ENCODE measurements at places on chromosomes 16 and 17.
A peak's percentile ranks its signal among the peaks of the same experiment; 100 is the strongest.

GRCh38 chr17:81011951-81012350, 20.3 kb downstream of the CHMP6 start:
- DNase-seq: no peak

DNA sequence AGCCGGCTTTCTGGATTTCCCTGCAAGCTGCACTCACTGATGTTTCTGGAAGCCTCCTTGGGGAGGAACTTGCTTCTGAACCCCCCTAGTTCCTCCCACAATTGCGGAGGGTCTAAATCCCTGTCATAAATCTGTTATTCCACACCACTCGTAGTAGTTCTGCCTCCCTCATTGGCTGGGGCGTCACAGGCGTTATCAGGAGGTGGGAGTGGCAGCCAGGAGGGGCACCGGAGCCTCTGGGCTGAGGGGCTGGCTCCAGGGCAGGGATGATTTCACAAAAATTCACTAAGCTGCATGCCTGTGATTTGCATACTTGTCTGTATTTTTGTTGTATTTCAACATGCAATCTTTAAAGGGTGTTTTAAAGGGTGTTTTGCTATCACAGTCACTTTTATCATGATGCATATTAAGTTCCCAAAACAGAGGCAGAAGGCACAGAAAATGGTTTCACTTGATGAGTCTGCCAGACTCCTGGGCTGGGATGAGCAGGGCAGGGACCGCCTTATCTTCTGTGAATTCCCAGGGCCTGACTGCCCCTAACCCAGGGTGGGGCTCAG, 176.2 kb upstream of the FOXF1 start:
- DNase-seq: no peak

DNA sequence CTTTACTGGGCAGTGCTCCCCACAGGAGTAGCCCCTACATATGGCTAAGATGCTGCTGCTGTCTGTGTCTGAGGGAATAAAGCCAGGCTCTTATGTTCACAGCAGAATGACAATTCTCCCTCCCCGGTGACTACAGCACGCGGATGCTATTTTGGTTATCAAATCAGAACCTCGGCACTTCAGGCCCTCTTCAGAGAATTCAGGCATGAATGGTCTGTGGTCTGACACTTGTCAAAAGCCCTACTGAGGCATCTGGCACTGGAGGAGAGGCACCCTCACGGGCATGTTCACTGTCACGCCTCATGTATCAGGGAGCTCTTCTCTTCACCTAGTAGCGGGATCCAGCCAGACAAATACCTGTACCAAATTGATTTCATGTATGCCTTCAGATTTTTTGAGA, 30.4 kb downstream of the KIAA0513 start:
- no peak for DNase-seq

- DNase-seq: no peak
Observed at GRCh38 chr17:32852811-32853210, 24.1 kb downstream of the MYO1D start.

DNA sequence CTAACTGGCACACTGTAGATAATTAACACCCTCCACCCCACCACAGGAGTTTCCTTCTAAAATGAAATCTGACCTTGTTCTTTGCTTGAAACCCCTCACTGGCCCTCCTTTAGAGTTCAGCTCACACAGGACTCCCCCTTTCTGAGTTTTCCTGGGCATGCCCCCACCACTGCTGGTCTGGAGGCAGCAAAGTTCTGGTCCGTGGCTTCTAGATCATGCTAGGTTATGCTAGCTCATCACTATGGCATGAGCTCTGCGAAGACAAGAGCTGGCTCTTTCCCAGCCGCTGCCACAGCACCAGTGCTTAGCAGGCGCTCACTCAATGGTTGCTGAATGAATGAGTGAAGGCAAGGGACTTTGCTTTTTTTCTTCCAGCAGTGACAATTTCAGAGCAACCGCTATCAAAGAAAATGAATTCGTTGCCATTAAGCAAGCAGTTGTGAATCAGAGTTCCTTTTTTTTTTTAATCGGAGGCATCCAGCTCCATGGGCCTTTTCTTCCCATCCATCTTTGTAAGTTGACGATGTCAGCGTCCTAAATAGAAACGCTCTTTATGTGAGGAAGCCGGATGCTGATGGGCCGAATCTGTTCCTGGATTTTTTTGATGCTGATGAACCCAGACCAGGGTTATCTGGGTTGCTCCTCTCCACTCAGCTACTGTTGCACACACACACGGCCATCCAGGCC, 80.8 kb upstream of the NOL11 start:
- no peak for DNase-seq

- no peak for DNase-seq
Observed at GRCh38 chr17:77644181-77645071, 314.1 kb upstream of the TNRC6C start.

DNA sequence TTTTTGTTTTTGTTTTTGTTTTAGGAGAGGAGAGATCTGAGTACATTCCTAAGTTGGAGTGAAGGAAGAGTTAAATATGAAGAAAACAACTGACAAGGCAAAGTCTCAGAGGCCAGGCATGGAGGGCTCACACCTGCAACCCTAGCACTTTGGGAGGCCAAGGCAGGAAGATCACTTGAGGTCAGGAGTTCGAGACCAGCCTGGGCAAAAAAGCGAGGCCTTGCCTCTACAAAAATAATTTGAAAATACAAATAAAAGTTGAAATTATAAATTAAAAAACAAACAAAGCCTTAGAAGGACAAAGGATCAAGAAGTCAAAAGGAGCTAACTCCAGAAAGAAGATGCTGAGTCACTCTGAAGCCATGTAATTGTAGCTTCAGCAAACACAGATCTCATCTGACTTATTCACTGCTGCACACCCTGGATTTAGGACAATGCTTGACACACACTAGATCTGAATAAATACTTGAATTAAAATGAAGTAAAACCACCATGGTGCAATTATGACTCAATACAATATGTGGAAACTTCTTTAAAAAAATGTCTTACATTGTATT, 9.1 kb downstream of the CEP20 start:
- DNase-seq: peak; percentile 8

GRCh38 chr17:74566132-74566753, 1.1 kb downstream of the CD300H start:
- peak; percentile 5 for DNase-seq

- DNase-seq: no peak
Observed at GRCh38 chr17:63682441-63682840, 17.5 kb downstream of the LIMD2 start.

DNA sequence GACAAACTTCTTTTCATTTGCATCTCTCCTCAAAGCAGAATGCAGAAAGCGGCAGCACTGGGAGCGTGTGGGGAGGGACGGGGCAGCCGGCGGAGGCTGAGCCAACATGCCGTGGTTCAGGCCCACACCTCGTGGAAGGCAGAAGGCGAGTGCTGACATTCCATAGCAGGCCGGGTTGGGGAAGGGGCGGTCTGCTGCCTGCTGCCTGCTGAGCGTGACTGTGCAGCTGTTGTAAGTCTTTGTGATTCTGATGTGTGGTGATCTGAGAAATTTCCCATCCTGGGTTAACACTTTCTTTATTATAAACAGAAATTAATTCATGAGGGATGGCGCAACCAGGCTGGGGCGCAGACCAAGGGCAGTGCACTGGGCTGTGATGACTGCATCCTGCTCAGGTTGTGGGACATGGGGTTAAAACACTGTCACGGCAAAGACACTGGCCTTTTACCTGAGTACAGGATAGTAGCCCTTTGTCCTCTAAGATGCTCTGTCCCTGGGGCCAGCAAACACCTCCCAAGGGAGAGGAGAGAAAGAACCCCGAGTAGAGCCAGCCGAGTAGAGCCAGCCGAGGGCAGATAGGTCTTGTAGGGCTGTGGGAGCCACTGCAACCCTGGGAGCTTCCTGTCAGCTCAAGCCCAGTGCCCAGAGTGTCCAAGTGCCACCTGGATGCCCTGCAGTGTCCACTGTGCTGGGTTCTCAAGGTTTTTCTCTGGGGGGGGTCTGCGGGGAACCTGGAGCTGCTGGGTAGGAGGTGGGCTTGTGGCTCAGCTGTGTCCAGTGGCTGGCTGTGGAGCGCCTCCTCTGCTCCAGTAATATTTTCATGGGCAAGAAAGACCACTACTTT, 8.8 kb upstream of the DNASE1 start:
- peak; percentile 30 for DNase-seq

DNA sequence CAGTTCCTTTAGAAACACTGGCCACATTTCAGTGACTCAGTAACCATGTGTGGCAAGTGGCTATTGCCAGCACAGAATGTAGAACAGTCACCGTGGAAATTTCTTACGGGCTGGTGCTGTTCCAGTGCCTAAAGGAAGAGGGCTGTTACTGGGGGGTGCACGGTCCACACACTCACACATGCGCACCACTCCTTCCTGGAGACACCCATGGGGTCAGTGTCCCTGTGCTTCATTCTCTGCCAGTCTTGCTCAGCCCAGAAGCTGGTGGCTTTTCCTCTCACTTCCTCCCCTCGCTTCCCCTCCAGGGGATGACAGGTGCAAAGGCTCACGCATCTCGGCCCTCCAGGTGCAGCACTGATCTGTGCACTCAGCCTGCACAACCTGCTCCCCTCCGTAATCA, 115.6 kb downstream of the CCDC182 start:
- no peak for DNase-seq

DNA sequence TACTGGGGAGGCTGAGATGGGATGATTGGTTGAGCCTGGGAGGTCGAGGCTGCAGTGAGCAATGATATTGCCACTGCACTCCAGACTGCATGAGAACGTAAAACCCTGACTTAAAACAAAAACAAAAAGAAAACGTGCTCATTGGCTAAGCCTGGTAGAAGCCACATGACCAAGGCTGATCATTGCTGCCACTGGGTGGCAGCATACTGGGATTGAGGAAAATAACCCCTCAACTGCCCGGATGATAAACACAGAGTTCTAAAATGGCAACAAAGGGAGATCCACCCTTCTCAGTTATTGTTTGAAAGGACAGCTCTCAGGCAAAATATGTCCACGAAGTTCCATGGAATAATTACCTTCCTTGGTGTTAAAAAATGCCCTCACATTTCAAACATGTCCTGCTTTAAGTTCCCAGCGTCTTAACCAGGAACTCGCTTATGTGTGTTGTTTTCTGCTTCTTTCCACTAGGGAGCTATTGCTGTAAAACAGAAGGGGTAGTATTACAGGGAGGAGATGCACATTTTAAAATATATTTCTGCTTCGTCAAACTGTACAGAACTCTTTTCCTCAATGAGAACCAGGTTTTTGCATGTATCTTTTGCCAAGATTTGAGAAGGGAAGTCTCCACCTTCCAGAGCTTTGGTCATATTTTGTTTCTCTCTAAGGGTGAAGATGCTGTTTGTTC, 675.3 kb downstream of the MAF start:
- DNase-seq: no peak

DNA sequence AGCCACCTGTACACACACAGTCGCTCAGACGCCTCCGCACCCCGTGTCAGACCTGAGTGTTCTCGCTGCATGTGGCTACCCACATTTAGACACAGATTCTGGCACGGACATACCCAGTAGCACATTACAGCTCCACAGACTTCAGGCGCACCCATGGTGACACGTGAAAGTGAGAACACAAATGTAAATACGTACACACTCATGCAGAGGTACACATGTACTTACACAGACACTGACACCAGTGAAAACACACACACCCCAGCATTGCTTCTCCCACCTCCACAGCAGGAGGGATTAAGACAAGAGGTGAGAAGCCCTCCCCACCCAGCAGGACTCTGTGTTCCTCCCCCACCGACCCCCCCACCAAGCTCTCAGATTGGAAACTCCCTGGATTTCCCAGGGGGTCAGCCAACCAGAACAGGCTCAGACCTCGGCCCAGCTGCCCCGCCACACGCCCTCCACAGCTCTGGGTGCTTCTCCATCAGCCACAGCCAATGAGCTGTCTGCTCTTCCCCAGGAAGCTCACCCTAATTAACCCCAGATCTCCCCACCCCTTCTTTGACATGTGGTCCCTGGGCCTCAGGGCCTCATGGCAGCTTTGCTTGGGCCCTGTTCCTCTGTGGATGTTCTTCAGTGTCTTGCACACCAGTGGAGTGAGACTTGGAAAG, 5.3 kb upstream of the FOXN1 start:
- DNase-seq: no peak

DNA sequence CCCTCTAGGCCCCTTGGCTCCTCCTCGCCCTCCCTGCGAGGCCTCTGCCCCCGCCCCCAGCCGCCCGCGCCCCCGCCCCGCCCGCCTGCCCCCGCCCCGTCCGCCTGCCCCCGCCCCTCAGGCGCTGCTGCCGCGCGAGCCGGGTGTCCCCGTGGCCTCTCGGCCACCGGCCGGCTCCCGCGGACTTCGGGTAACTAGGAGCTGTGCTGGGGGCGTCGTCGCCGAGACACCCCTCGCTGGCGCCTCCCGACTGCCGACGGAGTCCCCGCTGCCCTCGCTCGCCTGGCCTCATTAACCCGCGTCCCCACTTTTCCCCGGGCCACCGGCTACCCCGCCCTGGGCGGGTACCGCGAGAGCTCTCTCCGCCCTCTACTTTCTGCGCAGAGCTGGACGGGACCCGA, at the start of gene TLCD1:
TLCD1 (minus strand) TSS at position 8 of the 401 bp plus-strand sequence. CDS start 136 bp downstream, outside the sequence.
- DNase-seq: no peak

GRCh38 chr16:14445937-14446715, 183.9 kb downstream of the PARN start:
- no peak for DNase-seq

DNA sequence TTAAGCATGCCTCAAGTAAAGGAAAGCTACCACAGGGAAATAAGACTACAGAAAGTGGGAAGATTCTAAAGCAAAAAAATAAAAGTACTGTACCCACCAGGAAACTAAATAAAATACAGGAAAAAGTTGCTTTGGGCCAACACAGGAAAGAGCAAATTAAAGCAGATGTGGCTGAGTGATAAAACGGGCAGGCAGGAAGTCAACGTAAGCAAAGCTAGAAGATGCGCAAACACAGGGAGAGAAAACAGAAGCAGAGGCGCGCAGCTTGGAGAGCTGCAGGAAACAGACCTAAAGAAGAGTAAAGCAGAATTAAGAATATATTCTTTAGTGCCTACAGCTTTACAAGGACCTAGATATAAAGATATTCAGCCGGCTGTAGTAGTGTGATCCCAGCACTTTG, 21.7 kb downstream of the USP36 start:
- no peak for DNase-seq

DNA sequence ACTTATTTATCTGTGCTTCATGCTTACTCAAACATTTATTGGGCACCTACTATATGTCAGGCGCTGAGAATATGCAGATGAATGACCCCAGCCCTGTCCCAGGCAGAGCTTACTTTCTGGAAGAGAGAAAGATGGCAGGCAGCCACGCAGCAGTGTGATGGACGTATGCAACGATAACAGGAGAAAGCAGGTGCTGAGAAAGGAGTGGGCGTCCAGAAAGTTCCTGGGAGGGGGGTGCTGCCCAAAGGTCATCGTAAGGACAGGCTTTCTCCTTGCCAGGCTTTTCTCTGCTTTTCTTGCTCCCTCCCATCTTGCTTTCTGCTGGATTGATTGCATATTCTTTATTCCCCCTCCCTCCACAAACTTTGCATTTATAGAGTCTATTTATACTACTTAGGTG, 124.5 kb downstream of the GAS7 start:
- no peak for DNase-seq

GRCh38 chr16:73945631-73946030, 351.0 kb upstream of the PSMD7 start:
- no peak for DNase-seq

Measured in NCI-H146 (cell line).